ENCODE measurements at places on chromosomes 4 and X. TPM values are rescaled to one million over a fixed set of nuclear protein-coding genes. Genes with fewer than 3 reads are reported as not detected.

The TRIM61 gene
- 1.4 TPM for polyA plus RNA-seq

The TLL1 gene
- not detected for polyA plus RNA-seq

The UGT2B15 gene
- not detected for polyA plus RNA-seq

The SGCB gene
- 53.1 TPM for polyA plus RNA-seq

The HSFX2 gene
- polyA plus RNA-seq = 0.43 TPM

The PIR gene
- 5.3 TPM for polyA plus RNA-seq

The ZDHHC15 gene
- polyA plus RNA-seq = 1.9 TPM

The GCNA gene
- 0.38 TPM for polyA plus RNA-seq

The PRDM5 gene
- polyA plus RNA-seq = 9.3 TPM

The NBDY gene
- polyA plus RNA-seq = 243 TPM

The FGF5 gene
- 0.97 TPM for polyA plus RNA-seq

The SLC49A3 gene
- 2.3 TPM for polyA plus RNA-seq

The LPAR4 gene
- polyA plus RNA-seq = not detected

The ATOH1 gene
- polyA plus RNA-seq = not detected

The BRS3 gene
- polyA plus RNA-seq = 0.11 TPM

The ENPP6 gene
- not detected for polyA plus RNA-seq

The RADX gene
- polyA plus RNA-seq = 6.1 TPM

The UGT8 gene
- polyA plus RNA-seq = 0.43 TPM

The CHRDL1 gene
- polyA plus RNA-seq = 0.54 TPM

The SPANXA2 gene
- polyA plus RNA-seq = not detected

The GPR119 gene
- not detected for polyA plus RNA-seq

The PIN4 gene
- polyA plus RNA-seq = 63.7 TPM

The ADGRG4 gene
- polyA plus RNA-seq = not detected

The GJB1 gene
- polyA plus RNA-seq = not detected

The ALAS2 gene
- 1.6 TPM for polyA plus RNA-seq

The GLRA2 gene
- not detected for polyA plus RNA-seq

The SMIM43 gene
- not detected for polyA plus RNA-seq

The CD40LG gene
- not detected for polyA plus RNA-seq

The BEX1 gene
- 96.5 TPM for polyA plus RNA-seq

The SH3BP2 gene
- 16.9 TPM for polyA plus RNA-seq

The PSAPL1 gene
- polyA plus RNA-seq = 5.9 TPM

The LSM6 gene
- 38.0 TPM for polyA plus RNA-seq

The SPRY1 gene
- polyA plus RNA-seq = 35.9 TPM

The NUDT10 gene
- polyA plus RNA-seq = 6.8 TPM

The RHOH gene
- polyA plus RNA-seq = not detected

The PNMA5 gene
- polyA plus RNA-seq = not detected

The KLB gene
- polyA plus RNA-seq = not detected

The UGT2B10 gene
- not detected for polyA plus RNA-seq

The SSX4B gene
- polyA plus RNA-seq = not detected

The SMIM10L2A gene
- 12.8 TPM for polyA plus RNA-seq

The GALNT7 gene
- 14.1 TPM for polyA plus RNA-seq

The CLNK gene
- polyA plus RNA-seq = not detected

The CENPI gene
- 2.4 TPM for polyA plus RNA-seq

The SPOCK3 gene
- 4.2 TPM for polyA plus RNA-seq

The LIMCH1 gene
- polyA plus RNA-seq = 4.5 TPM

The USP51 gene
- 1.4 TPM for polyA plus RNA-seq

The GAB1 gene
- polyA plus RNA-seq = 11.9 TPM
